ENCODE measurements at places on chromosomes 7 and 10.

DNA sequence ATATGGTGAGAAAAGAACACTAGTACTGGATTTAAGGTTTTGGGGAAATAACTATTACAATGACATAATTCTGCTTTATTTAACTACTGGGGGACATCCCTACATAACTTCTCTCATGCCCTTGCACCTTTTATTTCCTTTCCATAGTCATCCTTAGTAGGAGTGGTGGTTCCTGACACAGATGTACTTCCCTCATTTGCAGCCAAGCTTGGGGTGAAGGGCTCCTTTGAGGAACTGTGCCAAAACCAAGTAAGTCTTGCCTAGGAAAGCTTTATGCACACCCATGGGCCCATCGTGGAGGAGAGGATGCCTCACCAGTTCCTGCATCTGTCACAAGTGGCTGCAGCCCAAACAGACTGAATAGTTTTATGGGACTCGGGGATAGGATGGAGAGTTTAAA, 20.6 kb downstream of the ZDHHC6 start:
- no peak for DNase-seq

GRCh38 chr7:41051535-41051934, 651.4 kb downstream of the INHBA start:
- no peak for DNase-seq

GRCh38 chr10:33012306-33012705, 54.3 kb upstream of the ITGB1 start:
- no peak for DNase-seq

DNA sequence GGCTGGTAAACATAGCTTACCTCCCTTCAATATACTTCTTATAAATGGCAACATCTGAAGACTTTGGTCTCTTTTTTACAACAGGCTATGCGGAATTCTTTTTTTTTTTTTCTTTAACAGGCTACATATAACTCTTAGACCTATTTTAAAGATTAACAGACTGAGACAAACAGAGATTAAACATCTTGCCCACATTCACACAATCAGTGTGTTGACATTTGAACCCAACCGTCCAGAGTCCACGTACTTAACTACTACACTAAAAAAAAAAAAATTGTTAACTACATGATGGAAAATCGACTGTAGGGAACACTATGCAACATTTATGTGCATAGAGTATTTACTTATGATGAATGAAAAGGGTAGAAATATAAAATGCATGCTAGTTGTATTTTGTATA, 298.5 kb downstream of the ELMO1 start:
- DNase-seq = no peak

DNA sequence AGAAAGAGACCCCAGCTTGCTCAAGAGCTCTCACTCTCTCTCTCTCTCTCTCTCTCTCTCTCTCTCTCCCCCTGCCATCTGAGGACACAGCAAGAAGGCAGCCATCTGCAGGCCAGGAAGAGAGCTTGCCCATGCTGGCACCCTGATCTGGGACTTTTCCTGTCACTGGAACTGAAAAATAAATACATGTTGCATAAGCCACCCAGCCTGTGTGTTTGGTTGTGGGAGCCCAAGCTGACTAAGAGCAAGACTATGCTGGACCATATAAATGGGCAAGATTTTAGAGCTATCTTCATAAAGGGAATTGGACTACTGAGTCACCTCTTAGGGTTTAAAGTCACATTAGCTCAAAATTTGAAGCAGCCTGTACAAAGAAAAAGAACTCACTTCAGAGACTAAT, 98.6 kb downstream of the SLC16A9 start:
- no peak for DNase-seq
